ENCODE measurements at places on chromosomes 7 and 10. TPM values are rescaled to one million over a fixed set of nuclear protein-coding genes. Genes with fewer than 3 reads are reported as not detected.
A peak's percentile ranks its signal among the peaks of the same experiment; 100 is the strongest.

DNA sequence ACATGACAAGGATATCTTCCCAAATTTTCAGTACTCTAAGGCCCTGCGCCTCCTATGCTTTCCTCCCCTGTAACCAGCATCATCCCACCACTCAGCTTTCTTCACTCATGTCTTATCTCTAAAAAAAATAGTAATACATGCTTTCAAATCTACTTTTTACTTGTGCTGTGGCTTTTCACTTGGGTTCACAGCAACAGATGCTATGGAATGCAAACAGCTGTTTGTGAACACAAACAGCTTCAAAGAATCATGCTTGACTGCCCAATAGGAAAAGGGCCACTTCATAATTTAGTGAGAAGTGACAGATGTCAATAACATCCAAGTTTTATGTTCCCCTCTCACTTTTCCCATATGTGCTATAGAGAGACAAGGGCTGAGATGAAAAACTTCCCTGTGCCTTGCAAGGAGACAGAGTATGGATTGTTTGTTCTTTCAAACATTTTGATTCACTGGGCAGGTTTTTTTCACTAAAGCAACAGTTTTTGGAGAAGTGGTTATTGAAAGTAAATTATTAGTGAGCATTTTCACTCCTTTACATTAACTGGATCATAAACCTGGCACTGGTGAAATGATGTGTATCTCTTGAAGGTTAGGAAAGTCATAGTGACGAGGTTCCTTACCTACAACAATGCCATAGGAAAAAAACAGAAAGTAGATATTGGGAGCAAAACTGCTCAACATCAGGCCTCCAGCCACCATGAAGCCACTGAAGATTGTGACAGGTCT is 37.3 kb downstream of the SLC16A9 start:
- DNase-seq: no peak

GRCh38 chr7:150992833-150993302 is 2.1 kb downstream of the NOS3 start:
- DNase-seq: no peak

Gene ATP5MK
- 606 TPM for polyA plus RNA-seq

DNA sequence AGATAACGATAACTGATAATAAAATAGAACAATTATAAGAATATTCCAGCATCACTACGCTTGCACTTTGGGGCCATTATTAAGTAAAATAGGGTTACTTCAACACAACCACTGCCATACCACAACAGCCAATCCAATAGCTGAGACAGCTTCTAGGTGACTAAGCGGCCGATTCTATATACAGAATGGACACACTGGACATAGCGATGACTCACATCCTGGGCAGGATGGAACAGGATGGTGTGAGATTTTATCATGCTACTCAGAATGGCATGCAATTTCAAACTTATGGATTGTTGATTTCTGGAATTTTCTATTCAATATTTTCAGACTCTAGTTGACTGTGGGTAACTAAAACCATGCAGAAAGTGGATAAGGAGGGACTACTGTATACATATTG is 920.9 kb downstream of the LRMDA start:
- peak; percentile 77 for DNase-seq

Gene NPC1L1
- polyA plus RNA-seq: not detected

DNA sequence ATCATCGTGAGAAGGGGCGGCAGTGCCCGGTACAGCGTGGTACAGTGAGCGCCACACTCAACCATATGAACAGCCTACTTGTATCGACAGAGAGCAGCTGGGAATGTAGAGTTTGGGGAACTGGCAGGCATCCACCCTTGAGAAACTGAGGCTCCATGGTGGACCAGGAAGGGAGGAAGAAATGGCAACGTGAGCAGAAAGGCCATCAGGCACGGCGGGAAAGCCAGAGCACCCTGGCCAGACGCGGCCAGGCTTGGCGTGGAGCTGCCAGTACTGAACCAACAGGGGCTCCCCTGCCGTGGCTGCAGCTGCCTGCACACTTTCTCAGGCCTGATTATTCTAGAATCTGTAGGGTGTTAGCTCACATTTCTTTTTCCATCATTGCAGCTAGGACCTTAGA is 442.3 kb downstream of the PTPRN2 start:
- DNase-seq: no peak

DNA sequence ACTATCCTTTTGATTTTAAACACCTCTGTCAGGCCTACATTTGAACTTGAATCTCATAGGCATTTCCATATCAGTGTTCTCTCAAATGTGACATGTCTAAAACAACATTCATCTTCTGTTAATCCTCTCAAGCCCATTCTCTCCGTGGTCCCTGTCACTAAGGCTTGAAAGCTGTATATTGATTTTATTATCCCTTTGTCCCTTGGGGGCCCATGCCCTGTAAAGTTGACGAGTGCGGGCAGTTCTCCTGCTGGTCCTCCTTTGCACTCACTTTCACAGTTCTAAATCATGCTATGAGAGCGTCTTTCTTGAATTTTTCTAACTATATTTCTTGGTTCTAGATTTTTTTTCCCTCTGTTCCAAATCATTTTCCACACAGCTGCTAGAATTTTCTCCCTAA is 27.3 kb downstream of the GALNT11 start:
- no peak for DNase-seq

- DNase-seq: peak; percentile 13
Observed at GRCh38 chr7:24337180-24337579, 53.2 kb downstream of the NPY start.

GRCh38 chr7:29042824-29043231 is 84.7 kb upstream of the TRIL start:
- DNase-seq: no peak

DNA sequence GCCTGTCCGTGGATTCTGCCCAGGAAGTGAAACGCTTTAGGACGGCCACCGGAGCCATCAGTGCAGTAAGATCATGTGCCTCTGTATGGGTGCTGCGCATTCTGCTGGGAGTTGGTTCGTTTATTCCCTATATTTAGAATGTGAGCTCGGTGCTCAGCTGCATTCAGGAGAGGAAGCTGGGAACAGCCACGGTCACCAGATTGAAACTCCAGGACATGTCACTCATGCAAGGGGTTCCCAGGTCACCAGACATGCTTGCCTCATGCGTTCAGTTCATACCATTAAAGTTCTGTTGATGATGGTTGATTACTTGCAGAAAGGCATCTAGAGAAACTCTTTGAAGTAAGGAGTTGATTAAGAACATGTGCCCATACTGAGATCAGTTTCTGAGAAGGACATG is 78.1 kb downstream of the TRRAP start:
- no peak for DNase-seq

Gene ATOH7
- polyA plus RNA-seq: not detected

DNA sequence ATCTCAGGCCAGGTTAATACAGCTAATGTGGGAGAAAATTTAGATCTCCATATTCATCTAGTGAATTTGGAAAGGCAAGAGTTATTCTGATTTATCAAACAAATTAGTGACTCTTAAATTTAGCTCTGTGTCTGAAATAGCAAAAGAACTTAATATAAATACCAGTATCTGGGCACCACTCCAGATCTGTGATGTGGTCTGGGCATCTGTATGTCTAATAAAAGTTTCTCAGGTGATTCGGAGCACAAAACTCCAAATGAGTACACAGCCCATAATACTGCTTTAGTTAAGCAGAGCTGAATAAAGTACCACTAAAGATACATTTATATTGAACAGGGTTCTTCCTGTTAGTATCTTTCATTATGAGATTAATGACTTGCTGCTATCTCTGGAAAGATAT is 261.4 kb downstream of the BAMBI start:
- DNase-seq: no peak

Gene CYP2C19
- polyA plus RNA-seq: not detected

DNA sequence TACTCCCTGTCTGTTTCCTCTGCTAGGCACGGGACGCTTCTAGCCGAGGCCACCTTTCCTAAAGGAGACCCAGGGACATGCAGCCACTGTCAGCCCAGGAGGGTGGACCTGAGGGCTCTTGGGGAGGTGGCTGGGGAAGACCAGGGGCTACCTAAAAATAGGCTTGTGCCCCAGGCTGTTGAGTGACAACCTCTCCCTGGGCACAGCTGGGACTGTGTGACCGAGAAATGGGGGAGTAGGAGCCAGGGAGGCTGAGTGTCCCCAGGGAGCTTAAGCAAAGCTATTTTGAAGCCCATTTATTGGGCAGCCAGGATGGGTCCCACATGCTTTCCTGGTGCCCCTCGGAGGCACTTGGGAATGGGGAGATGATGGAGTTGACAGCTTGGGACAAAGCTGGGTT is 63.8 kb downstream of the CALML3 start:
- no peak for DNase-seq

- no peak for DNase-seq
Observed at GRCh38 chr7:23012908-23013714, 819 bp downstream of the HYCC1 start.

Gene KAT6B
- 0.80 TPM for polyA plus RNA-seq

Data from foreskin keratinocyte (primary cell).